ENCODE measurements at places on chromosomes 7 and 10. TPM values are rescaled to one million over a fixed set of nuclear protein-coding genes. Genes with fewer than 3 reads are reported as not detected.

The MSMB gene
- polyA plus RNA-seq = 46.3 TPM

DNA sequence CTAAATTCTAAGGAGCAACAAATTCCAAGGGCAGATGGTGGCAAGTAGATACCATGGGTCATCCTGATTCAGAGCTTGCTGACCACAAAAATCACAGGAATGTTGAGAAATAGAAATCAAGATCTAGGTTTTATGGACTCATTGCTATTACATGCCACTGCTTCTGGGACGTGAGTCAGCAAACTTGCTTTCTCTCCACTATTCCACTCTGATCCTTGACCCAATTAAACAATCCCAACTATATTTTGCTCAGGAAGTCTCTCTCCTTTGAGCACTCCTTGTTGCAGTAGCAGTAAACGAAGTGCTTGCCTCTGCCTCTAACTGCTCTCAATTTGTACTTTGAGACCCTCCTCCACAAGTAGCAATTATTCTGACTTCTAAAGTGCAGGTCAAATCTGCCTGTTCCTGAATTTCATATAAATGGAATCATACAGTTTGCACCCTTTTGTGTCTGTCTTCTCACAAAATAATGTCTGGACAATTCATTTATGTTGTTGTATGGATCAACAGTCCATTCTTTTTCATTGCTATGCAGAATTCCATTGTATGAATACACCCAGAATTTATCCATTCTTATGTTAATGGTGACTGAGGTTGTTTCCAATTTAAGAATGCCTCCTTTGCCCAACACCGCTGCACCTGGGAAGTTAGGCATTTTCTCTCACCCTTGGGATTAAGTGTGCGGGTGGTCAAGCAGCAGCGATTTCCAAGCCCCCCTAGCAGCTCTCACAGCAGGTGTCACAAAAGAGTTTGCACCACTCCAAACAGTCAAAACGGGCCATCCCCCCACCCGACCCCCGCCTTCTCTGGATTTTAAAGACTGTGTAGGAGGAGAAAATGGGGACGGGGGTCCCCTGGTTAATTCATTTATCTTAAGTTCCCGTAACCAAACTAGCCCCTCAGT, 35.9 kb downstream of the ACSM6 start:
- H3K4me1 ChIP-seq = no peaks in the 10 kb centered on the region
- H3K27me3 ChIP-seq = no peaks in the 10 kb centered on the region
- no peak for DNase-seq
- no peak overlapping the region for H3K27ac ChIP-seq
- peaks cover 22% of the 10 kb centered on the region for H3K36me3 ChIP-seq

DNA sequence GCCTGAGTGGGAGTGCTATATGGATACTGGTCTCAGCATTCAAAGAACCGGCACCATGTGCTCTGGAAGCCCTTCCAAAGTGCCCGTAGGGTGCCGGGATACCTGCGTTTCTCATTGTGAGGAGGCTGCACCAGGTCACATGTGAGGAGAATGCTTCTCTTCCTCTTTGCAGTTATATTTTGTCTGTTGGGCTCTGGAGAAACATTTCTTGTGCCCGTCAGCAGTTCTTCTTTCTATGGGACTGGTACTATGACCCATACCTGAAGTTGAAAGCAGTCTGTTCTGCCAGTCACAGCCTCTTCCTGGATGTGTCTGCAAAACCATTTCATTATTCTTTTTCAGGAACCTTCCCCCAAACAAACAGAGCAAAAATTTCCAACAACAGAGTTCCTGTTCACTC, 465.0 kb downstream of the SUGCT start:
- H3K4me3 ChIP-seq = no peak overlapping the region
- H3K4me1 ChIP-seq = no peaks in the 10 kb centered on the region
- H3K36me3 ChIP-seq = no peaks in the 10 kb centered on the region
- H3K27me3 ChIP-seq = no peaks in the 10 kb centered on the region

The EPO gene
- polyA plus RNA-seq = 0.04 TPM

- H3K36me3 ChIP-seq = no peaks in the 10 kb centered on the region
- no peak overlapping the region for H3K27ac ChIP-seq
- no peak for DNase-seq
- no peaks in the 10 kb centered on the region for H3K27me3 ChIP-seq
- H3K4me3 ChIP-seq = no peak overlapping the region
- H3K4me1 ChIP-seq = no peaks in the 10 kb centered on the region
Observed at GRCh38 chr7:158601090-158601489, 13.5 kb upstream of the PTPRN2 start.

- no peaks in the 10 kb centered on the region for H3K27me3 ChIP-seq
- DNase-seq = no peak
- no peaks in the 10 kb centered on the region for H3K36me3 ChIP-seq
- no peak overlapping the region for H3K27ac ChIP-seq
Observed at GRCh38 chr7:84879570-84880325, 307.1 kb downstream of the SEMA3D start.

The NPSR1 gene
- polyA plus RNA-seq = not detected

DNA sequence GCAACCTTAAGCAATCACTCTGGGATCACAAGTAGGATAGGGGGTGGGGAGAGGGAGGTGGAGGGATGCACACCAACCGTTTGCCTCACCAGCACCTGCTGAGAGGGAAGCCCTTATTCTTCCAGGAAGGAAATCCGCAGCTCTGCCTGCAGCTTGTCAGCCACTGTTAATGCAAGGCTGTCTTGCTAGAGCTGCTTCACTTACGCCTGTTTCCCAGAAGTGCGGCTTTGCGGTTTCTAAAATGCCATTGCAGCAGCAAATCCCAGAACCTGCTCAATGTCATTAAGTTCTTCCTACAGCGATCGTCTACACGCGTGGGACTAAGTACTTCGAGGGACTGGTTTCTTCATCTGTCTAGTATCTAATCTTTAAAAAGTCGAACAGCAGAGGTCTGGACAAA, 191.1 kb downstream of the ZMYND11 start:
- peaks cover 32% of the 10 kb centered on the region for H3K36me3 ChIP-seq
- H3K27ac ChIP-seq = no peak overlapping the region
- DNase-seq = no peak
- H3K4me1 ChIP-seq = peaks cover 9% of the 10 kb centered on the region
- H3K27me3 ChIP-seq = no peaks in the 10 kb centered on the region

The MEST gene
- 15.9 TPM for polyA plus RNA-seq

The RHOBTB1 gene
- polyA plus RNA-seq = 2.0 TPM

- no peak for DNase-seq
- H3K27ac ChIP-seq = no peak overlapping the region
- no peaks in the 10 kb centered on the region for H3K27me3 ChIP-seq
- H3K4me3 ChIP-seq = no peak overlapping the region
- no peaks in the 10 kb centered on the region for H3K36me3 ChIP-seq
- no peaks in the 10 kb centered on the region for H3K4me1 ChIP-seq
Observed at GRCh38 chr7:39894904-39895303, 55.2 kb upstream of the CDK13 start.

The PLEKHS1 gene
- polyA plus RNA-seq = 39.2 TPM

All from small intestine (tissue), 16 donors.